AG20443 (cell line): ENCODE measurements at places on chromosomes 6 and 20.

GRCh38 chr6:15017261-15017660, 228.6 kb upstream of the JARID2 start:
- peak; percentile 61 for DNase-seq

- DNase-seq: no peak
Observed at GRCh38 chr6:92790381-92790780, 629.0 kb downstream of the EPHA7 start.

GRCh38 chr20:3724356-3724755, 8.1 kb upstream of the HSPA12B start:
- DNase-seq: no peak

GRCh38 chr6:123415844-123416468, 220.8 kb downstream of the TRDN start:
- peak; percentile 39 for DNase-seq

DNA sequence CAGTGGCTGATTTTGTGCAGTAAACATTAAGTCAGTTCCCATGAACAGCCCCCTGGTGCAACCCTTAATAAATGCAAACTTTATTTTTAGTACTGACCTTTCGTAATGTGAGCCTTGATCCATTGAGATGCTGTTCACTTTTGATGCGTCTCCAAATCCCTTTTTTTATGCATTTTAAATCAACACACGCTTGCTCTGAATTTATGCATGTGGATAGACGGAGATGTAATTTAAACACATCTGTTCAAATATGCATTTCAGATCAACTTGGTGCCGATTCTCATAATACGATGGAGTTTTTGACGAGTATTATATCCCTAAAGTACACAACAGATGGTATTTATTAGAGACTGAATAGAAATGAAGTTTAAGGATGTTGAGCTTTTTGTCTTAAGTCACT, 505.7 kb downstream of the CDKAL1 start:
- no peak for DNase-seq

- no peak for DNase-seq
Observed at GRCh38 chr20:5784735-5785134, 34.5 kb downstream of the SHLD1 start.

GRCh38 chr20:10705801-10706459, 32.1 kb upstream of the JAG1 start:
- no peak for DNase-seq

GRCh38 chr20:5663396-5663795, 86.8 kb upstream of the SHLD1 start:
- no peak for DNase-seq

DNA sequence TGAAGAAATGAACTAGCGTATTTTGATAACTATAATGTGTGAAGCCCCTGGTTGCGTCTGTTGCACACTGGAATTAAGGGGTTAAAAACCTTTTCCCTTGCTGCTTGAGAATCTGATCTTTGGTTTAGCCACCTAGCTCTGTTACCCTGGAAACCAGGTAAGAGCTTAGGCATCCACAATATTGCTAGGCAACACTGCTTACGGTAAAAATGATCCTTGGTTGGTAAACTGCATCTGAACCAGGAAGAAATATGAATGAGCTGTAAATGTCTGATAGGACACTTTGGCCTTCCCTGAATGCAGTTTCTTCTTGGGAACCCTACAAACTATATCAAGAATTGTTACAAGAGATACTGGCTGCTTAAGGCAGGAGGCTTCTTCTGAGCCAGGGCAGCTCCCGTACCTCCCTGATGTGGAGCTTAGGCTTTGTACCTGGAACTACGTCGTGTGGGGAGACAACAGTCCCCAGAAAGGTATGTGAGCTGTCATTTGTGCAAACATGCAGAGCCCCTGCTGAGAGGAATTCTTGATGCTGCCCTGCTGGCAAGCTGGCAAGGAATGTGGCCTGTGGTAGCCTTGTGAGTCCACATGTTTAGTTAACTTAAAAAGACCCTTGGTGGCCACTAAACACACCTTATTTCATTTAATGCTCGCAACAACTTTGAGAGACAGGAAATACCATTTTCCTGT, 18.4 kb downstream of the UBE3D start:
- DNase-seq: no peak

GRCh38 chr6:113344969-113345368, 512.2 kb upstream of the MARCKS start:
- no peak for DNase-seq

DNA sequence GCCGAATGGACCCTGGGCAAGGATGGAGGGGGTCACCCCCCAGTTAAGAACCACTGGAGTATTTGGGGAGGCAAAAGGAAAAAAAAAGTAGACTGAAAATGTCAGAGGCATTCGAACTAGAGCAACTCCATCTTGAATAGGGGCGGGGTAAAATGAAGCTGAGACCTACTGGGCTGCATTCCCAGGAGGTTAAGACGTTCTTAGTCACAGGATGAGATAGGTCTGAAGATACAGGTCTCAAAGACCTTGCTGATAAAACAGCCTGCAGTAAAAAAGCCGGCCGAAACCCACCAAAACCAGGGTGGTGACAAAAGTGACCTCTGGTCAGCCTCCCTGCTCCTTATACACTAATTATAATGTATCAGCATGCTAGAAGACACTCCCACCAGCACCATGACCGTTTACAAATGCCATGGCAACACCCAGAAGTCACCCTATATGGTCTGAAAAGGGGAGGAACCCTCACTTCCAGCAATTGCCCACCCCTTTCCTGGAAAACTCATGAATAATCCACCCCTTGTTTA, 70.4 kb upstream of the KCNG1 start:
- no peak for DNase-seq

DNA sequence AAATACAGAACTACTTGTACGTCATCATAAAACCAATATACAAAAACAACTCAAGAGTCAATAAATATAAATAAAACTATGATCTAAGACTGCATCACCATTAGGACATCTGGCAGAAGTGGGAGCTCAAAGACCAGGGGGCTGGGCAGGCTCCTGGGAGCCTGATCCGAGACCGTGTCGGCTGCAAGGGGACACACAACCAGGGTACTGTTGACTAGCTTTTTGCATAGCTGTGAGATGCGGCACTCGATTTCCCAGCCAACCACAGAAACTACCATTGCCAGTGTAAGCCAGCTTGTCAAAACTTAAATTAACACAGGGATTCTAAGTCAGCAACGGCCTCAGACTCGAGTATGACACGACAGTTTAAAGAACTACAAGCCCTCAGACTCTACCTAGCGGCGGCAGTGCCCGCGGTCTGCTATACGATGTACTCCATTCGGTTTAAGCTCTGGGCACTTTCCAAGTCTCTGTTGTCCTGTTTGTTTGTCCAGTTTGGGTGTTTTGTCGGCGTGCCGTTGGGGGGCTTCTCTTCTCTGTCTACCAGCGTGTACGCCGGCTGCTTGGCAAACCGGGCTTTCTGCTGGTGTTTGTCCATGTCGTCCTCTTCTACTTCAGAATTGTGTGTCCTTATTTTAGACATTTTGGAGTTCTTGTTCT, 34.6 kb downstream of the JAG1 start:
- no peak for DNase-seq

GRCh38 chr6:49052901-49053300, 410.2 kb downstream of the MMUT start:
- no peak for DNase-seq

DNA sequence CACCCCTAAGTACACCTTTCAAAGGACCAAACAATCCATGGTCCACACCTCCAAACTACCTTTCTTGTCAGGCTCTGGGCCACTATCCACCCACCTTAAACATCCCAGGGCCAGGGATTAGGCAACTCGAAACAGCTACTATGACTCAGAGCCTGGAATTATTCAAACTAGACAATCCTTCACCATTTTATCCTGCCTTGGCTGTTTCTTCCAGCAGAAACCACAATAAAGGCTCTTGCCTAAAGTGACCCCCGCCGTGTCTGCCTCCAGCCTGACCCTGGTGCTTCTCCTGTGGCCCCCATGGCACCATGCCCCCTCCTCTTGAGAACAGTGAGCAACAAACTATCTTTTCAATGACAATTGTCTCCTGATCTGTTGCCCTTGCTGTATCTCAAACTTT, 195.5 kb downstream of the EPM2A start:
- peak; percentile 10 for DNase-seq

DNA sequence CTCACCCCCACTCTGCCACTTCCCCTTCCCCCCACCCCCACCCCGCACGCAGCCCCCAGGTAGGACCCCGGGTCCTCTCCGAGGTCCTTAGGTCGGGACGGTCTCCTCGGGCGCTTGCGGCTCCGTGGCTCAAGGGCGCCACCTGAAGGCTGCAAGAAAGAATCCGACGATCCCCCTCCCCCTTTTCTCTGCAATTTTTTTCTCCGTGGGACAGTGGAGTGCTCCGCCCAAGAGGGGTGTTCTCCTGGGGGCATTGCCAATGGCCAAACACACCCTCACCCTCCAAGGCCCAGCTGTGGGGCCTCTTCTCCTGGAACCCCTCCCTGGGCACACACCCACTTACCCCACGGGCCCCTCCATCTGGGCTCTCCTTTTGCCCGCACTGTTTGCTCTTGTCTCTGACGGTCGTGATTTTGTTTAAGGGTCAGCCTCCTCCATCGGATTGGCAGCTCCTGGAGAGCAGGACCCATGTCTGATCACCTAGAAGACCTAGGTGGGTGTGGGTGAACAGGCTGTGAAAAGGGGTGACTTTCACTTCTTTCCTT, 1.1 kb upstream of the TMEM74B start:
- peak; percentile 78 for DNase-seq

DNA sequence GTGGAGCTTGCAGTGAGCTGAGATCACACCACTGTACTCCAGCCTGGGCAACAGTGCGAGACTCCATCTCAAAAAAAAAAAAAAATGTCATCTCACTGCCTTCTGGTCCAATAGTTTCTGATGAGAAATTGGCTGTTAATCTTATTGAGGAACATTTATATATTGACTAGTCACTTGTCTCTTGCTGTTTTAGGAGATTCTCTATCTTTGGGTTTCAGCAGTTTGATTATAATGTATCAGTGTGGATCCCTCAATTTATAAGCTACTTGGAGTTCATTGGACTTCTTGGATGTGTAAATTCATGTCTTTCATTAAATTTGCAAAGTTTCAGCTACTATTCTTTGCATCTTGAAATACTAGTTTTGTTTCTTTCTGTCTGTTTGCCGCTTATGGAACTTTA, 11.2 kb downstream of the ZGPAT start:
- no peak for DNase-seq

DNA sequence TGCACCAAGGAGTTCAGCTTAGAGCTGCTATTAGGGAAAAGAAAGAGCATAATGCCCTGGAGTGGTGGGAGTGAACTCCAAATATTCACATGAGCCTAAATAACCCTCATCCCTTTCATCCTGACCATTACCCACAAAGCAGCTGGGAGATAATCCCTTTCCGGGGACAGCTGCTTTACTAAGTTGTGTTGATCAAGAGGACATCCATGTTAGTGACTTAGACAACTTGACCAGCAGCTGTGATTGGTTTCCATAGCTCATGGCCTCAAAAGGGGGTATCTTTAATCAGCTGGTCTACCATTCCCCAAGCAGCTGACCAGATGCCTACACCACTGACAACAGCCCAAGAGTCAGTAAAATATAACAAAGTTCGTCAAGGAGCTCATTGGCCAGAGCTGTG, 75.8 kb upstream of the LY86 start:
- DNase-seq: no peak

DNA sequence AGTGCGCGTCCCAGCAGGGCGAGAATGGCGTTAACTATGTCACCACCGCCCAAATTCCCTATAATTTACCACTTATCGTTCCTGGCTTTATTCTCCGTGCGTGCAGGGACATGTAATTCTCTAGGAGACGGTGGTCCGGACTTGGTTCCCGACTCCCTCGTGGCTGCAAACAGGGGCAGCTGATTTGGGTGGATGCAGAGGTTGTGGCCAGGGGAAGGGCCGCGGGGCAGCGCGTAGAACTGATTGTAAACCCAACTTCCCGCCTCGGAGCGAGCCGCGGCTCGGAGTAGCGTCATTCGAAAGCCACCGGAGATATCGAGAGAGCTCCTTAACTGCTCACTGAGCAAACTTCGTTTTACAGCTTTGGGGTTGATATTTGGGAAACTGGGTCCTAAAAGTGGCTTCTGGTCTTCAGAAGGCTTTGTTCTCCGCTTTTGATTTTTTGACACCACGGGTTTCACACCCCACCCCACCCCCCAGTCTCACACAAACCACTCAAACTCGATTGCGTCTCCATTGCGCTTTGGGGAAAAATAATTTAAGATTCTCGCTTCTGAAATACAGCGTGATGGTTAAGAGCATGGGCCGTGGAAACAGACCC, 17.5 kb upstream of the ZSCAN9 start:
- DNase-seq: peak; percentile 53

DNA sequence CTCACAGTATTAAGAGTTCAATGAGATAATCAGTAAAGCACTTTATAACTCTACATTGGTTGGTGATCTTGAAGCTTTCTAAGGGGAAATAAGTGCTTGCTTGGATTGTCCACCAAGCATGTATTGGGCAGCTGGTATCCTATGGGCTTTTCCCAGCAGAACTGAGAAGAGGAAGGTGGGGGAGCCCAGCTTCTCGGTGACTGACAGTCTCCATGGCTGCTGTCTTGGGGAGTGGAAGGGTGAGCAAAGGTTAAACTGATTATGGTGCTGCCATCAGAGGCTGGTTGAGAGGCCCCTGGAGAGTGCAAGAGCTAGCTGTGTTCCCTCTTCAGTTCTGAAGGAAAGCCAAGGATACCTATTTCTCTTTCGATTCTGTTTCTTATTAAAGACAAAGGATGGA, 35.5 kb upstream of the ADTRP start:
- DNase-seq: no peak

GRCh38 chr6:6803180-6803977, 214.9 kb downstream of the LY86 start:
- no peak for DNase-seq

GRCh38 chr6:147549531-147549930, 41.0 kb downstream of the SAMD5 start:
- no peak for DNase-seq

DNA sequence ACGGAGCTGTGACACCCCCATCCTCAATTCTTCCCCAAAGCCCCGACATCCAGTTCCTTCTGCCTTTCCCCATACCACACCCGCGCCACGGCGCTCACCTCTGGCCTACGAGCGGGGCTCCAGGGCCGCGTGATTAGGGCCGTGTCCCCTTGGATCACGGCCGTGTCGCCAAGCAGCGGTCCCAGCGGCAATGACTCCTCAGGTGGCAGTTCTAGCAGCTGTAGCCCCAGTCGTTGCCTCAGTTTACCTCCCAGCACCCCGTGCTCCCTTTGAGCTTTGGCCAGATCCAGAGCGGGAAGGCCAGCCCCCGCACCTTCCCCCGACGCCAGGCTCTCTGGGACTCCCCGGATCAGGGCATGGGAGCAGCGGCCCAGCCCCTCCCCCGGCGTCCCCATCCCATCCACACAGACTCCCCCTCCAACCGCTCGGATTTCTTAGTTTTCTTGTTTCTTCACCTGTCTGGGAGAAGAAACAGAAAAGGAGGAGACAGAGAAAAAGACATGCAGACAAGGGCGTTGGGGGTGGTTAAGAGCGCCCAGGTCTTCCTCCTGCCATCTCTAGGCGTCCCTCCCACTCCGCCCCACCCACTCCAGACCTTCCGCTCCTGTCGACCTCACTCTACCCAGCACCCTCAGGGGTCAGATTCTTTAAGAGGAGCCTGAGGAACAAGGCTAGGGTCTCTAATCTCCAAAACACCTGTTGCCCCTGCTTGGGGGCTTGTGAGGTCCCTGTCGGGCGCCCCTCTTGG, at the start of gene DDAH2:
Gene DDAH2 (minus strand): TSS at position 533 of the 748 bp plus-strand sequence. CDS start 138 bp downstream, at position 395.
- DNase-seq: no peak
